ENCODE measurements at places on chromosomes 1 and 21.

DNA sequence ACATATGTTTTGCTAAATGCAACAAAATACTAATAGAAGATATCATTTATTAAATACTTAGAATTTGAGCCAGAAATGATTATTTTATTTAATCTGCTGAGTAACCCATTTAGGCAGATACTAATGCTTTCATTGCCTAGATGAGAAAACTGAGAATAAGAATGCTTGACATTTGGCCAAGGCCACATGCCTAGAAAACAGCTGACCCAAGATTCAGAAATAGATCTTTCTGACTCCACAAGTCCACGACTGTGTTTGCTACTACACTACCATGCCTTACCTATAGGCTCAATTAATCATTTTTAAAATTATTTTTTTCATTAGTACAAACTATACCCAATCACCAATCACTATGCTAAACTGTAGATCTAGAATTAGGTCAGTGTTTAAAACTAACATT is 129.7 kb downstream of the ATP1B1 start:
- no peak for DNase-seq

DNA sequence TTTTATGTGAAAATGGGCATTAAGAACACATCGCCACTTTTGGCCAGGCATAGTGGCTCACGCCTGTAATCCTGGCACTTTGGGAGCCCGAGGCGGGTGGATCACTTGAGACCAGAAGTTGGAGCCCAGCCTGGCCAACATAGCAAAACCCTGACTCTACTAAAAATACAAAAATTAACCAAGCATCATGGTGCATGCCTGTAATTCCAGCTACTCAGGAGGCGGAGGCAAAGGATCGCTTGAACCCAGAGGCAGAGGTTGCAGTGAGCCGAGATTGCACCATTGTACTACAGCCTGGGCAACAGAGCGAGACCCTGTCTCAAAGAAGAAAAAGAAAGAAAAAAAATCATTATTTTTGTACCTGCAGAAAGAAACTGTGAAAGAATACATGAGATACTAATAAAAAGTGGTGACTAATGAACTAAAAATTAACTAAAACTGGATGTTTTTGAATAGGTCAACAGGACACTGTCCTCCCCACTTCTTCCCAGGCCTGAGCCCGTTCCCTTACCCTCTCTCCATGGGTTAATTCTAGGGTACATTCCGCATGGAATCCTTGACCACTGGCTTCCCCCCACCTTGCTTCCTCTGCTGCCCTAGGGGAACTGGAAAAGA is 8.3 kb upstream of the TINAGL1 start:
- DNase-seq, result no peak

DNA sequence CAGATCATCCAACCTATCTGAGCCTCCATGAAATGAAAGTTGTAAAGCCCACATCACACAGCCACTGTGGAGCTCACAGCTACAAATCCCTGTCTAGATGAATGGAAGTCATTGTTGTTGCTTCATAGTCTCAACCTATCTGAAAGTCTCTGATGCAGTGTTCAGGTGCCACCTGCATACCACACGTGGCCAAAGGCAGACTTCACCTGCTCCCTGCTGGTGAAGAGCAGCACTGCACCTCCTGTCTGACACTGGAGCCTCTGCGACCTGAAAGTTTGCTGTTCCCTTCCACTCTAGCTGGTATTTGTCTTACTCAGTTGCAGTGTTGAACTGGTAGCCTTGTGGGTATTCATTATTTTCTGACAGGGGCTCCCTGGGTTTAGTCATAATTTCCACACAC is 18.4 kb downstream of the LORICRIN start:
- no peak for DNase-seq

DNA sequence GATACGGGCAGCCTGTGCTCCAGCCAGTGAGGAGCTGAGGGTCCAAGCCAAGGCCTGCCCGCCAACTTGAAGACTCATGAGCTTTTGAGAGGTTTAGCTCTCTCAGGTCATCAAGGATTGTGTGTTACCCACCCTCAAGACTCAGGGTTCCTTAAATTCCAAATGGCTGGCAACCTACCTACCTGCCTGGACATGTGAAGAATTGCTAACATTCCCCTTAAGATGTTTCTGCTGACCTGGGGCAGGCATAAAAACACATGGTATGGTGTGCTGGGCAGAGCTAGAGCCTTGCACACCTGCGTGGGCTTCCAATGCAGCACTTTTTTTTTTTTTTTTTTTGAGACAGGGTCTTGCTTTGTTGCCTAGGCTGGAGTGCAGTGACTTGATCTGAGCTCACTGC is 17.2 kb downstream of the PARP1 start:
- DNase-seq, result no peak

DNA sequence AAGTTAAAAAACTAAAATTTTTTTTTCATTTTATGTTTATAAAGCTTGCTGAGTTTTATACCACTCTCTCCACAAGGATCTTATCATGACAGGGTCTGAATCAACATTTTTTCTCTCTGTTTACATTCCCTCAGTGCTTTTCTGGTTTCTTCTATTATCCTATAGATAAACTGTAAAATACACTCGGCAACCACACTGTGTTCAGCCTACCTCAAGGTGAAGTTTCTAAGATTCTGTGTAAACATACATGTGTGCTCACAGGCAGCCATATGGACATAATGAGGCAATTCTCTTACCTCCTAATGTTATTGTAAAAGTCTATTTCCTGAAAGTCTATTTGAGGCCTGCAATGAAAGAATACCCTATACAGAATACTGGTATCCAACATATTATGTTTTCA is 114.6 kb downstream of the NTPCR start:
- DNase-seq, result no peak

DNA sequence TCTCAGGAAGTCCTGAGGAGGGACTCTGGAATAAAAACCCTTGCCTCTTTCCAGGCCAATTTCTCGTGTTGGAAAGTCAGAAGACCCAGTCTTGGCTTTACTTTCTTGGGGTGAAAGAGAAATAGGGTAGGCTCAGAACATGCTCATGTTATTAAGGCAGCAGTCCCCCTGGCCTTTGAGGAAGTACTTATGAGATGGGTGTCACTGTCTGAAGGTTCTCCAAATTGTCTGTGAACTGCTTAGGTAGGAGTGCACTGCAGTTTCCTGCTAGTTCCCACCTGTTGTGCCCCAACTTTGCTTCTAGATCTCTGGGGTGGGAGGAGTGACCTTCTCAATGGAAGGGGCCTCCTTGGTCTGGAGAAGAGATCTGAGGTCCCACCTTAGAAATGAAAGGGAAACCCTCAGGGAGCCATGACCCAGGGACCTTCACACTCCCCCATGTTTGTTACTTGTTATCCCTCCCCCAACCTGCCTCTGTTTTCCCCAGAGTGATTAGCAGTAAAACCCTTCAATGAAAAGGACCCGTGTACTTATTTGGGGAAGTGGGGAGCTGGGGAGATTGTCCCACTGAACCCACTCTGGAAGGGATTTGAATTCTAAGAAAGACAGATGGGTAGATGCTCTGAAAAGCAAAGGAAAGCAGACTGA is 5.7 kb downstream of the ZNF691 start:
- DNase-seq, result no peak

DNA sequence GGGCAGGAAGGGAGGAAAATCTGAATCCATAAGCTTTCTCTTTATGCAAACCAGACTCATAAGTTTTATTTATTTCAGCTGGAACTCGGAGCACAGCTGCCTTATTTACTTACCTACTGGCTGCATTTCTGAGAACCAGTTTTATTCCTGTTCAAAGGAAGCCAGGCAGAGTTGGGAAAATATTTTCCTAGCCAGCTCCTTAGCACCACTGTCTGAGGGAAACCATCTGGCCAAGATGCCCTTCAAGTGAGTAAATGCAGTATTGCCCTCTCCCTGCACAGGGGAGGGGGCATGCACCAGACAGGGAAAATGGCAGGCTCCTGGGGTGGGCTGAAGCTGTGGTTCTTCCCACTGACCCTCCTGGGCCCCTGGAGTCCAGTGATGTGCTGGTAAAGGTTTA is 28.9 kb upstream of the FMOD start:
- DNase-seq, result no peak
